NCI-H69 (cell line): ENCODE measurements at places on chromosomes 1 and 21.
A peak's percentile ranks its signal among the peaks of the same experiment; 100 is the strongest.

GRCh38 chr1:27525296-27526272 lies 35.6 kb upstream of the WASF2 start:
- DNase-seq, result peak; percentile 89

DNA sequence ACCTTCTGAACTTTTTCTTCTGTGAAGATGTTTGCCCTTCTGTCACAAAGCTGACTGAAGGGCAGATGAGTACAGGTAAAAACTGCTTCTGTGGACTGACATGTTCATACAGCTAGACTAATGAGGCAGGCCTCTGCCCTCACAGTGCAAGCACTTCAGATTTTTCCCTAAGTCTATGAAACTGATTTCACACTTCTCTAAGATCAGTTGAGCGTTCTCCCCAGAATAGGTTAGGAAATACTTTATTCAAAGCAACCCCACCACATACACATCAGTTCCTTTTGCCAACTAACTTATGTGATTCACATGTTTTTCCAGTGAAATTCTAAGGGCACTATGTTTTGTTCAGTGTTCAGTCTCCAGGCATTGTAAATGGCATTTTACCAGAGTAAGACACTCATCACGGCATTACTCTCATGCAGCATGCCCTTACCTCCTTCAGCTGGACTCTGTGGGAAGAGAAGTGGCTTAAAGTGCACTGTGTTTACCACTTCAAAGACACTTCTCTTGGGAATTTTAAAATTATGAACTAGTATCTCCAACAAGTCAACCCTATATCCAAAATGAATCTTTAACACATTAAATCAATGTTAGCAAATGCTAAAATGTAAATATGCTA lies 5.4 kb upstream of the PSMG1 start:
- DNase-seq, result no peak

DNA sequence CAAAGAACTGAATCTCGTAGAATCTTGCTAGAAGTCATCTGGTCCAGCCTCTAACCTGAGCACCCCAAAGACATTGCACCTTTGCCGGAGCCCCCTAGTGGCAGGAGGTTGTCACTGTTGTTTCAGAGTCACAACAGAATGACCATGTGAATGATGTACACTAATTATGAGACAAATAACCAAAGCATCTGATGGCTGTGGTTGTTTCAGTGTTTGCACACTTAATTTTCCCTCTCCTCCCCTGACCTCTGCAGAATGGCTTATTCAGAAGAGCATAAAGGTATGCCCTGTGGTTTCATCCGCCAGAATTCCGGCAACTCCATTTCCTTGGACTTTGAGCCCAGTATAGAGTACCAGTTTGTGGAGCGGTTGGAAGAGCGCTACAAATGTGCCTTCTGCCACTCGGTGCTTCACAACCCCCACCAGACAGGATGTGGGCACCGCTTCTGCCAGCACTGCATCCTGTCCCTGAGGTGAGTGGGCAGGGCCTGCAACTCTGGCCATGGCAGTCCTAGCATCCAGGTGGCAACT lies 26.4 kb downstream of the TRAF5 start:
- peak; percentile 77 for DNase-seq

- DNase-seq, result no peak
Measured at GRCh38 chr1:13675151-13675651, 24.8 kb upstream of the PRDM2 start.

DNA sequence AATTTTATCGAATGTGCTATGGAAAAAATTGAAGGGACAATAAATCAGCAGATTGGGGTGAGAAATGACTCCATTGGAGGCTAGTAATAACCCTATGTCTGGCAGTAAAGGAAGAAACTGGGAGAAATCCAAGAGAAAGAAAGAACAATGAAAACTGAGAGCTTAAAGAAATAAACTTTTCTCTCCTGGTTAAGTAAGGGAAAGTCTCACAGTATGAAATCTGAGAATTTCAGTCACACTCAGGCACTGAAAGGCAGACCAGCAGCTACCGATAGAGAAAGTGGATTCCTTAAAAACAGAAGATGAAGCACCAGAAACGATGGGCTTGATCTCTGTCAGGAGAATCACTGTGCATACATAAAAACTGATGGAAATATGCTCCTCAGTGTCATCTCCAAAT lies 404.2 kb downstream of the PLPP3 start:
- no peak for DNase-seq

GRCh38 chr1:181091309-181092040 lies 3.0 kb downstream of the IER5 start:
- no peak for DNase-seq
